Stimulated activated naive CD4-positive, alpha-beta T cell treated with Interleukin-2 at 50 U/mL for 16 hours (primary cell): ENCODE measurements at places on chromosomes 1 and 21.

- no peak for DNase-seq
Observed at GRCh38 chr1:17102232-17102631, 17.0 kb downstream of the PADI2 start.

GRCh38 chr1:228006786-228007048 lies at the start of gene WNT3A:
TSS of gene WNT3A (plus strand) at chr1:228006998. CDS start at chr1:228007129, 131 bp downstream.
- DNase-seq = no peak

DNA sequence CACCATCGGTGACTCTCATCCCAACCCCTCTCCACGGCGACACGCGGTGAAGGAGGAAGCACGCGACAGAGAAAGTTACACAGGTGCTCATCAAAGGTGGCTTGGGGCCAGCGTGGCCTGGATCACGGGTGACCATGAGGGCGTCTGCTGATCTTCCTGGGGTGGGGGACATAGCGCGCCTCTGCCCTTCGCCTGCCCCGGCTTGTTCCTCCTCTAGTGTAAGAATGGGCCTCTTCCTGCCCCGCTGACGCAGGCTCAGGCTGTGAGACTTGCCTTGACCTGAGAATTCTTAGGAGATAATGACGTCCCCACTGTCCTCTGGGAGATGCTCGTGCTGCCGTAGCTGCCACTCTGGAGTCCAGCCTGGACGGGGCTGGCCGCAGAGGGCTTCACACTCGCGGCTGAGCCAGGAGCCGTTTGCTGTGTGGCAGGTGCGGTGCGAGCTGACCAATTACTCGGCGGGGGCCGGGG lies 39.0 kb upstream of the TMEM52 start:
- DNase-seq = no peak

DNA sequence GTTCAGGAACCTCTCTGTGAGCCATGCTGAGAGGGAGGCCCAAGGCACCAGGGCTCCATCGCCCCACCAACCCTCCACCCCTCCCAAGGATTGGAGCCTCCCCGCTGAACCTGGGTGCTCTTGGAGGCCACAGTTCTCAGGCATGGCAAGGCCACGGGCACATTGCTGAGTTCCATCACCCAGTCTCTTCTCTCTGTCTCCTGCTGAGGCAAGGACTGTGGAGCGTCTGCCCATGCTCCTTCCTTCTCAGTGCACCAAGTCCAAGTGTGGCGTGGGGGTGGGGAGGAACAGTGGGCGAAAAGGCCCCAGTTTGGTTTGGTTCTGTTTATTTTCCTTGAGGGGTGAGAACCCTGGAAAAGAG lies 2.8 kb upstream of the KNCN start:
- DNase-seq = no peak

- DNase-seq = no peak
Observed at GRCh38 chr1:161801955-161802354, 35.8 kb downstream of the ATF6 start.
